ENCODE measurements at places on chromosomes 2 and 18. TPM values are rescaled to one million over a fixed set of nuclear protein-coding genes. Genes with fewer than 3 reads are reported as not detected.
A peak's percentile ranks its signal among the peaks of the same experiment; 100 is the strongest.

GRCh38 chr2:25232248-25232825 is 64.0 kb upstream of the POMC start:
- ATAC-seq: no peak

DNA sequence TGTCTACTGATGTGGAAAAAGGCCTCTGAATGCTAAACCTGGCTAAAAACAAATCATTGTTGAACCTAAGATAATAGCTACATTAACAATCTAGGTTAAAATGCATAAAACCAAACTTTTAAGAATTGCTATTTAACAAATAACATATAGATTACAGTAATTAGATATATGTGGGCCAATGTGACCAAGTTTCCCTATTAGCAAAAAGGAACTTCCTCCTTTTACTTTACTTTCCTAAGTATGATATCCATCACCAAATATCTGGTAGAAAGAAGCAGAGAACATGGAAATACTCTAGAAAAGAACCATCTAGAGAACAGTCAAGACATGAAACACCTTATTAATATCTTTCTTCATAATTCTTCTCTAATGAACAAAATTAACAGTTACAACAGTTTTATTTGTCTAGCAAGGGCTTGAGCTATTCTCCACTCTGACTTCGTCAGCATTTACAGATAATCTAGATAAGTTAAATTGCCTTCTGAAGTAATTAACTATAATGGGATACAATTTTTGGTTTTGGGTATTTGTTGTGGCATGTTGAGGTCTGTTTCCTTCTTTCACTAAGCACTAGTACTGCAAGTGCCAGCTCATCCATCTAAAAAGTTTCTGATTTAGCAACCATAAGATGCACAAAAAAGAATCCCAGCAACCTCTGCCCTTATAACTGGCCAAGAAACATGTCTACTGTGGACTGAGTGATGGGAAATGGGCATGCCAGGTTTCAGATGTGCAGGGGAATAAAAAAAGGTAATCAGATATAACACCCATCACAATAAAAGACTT is 53.3 kb downstream of the MEMO1 start:
- no peak for ATAC-seq

DNA sequence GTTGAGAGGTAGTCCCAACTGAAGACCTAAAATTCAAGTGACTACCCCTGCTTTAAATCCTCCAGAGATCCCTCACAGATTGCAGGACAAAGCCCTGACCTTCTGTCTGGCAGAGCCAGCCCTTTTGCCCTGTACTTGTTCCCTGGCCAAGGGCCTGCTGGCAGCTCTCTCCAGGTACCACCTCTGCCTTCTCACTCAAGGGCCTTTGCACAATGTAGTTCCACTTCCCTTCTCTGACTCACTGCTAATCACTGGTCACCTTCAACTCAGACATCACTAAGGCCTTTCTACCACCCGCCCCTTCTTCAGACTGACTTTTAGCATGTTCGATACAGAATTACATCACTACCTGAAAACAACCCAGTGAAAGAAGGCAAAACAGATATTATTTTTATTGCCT is 411.0 kb downstream of the TMEM182 start:
- ATAC-seq: no peak

- ATAC-seq: no peak
Observed at GRCh38 chr18:8254654-8255053, 354.6 kb upstream of the RAB12 start.

DNA sequence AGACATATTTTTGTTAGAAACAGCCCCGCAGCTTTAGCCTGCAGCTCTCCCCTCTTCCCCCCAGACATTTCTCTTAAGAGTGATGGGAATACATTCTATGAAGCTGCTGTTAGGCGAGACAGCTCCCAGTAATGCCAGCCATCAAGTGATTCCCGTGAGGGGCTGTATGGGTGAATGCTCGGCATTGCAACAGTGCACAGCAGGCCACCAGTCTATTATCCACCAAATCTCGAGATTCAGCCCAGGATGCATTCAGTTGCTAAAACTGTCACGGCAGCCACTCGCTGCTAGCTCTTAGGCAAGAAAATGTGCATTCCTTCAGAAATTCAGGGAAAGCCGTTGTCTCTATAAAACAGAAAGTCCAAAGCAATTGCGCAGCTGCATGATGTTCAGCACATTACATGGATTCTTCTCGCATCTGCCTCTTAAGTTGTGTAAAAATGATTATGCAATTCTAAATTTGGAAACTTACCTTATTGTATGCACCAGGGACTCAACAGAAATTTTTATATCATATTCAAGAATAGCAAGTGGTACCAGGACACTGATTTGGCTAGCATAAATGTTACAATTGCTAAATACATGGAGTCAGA is 211.3 kb upstream of the ARL4C start:
- ATAC-seq: no peak

DNA sequence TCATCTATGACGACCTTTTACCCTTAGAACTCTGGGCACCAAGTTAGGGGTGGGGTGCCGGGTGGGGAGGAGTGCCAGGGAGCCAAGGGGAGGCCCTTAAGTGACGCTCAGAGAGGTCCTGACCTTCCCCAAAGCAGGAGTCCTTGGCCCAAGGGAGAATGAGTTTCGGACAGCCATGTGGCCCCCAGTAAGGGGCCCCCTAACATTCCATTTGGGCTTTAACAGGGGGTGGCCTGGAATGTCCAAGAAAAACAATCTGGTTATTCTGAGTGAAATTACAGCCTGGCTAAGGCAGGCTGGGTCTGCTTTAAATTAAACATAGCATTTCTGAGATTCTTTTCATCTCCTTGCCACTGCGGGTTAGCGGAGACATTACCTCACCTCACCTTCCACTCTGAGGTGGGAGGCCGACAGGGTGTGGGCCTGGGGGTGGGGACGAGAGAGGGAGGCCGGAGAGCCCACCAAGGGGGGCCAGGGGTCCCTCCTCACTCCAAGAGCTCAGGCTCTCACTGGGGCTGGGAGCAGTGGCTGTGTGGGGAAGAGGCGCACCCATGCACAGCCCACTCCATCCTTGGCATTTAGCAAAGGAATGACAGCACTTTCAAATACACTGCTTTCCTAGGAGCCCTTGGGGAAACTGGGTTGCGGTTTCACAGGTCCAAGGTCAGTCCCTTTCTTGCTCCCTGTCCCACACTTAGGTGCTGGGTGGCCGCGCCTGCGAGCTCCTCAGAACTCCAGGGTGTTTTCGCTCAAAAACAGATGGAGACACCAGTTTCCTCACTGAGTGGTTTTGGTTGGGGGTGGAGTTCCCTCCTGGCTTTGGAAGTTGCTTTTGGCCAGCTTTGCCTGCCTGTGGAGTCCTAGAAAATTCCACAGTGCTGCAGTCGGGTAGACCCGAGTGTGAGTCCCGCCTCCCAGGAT is 107.4 kb downstream of the POLR1A start:
- ATAC-seq: no peak

DNA sequence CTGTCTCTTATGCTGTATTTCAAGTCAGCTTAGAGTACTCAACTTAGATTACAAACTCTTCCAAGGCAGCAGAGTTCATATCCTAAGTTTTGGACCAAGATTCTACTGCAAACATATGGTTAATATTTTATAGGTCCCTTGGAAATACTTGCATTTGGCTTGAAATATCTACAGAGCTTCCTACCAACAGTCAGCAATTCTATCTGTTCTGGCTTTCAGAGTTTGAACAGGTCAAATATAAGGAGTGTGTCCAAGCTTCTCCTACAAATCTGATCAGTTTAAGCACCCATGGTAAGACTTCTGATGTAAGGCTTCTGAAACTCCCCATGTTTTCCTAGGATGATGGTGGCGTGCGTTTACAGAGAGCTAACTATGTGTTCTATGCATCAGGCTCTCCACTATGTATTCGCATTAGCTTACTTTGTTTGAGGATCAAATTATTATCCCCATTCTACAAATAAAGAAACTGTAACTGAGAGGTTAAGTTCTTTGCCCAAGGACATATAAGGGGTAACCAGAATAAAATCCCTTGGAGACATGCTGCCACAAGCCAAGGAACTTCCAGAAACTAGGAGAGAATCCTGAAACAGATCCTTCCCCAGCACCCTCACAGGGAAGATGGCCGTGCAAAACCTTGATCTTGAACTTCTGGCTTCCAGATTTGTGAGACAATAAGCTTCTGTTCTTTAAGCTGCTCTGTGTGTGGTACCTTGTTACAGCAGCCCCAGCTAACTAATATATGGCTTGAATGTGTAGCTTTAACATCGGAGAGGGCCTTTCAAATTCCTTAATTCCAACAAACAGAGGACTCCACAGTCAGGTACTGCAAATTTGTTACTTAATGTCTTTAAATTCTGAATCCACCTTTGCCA is 55.1 kb downstream of the ATP8B1 start:
- no peak for ATAC-seq

- ATAC-seq: peak; percentile 75
Observed at GRCh38 chr2:46561731-46562450, 82.5 kb downstream of the TMEM247 start.

GRCh38 chr18:78878335-78878734 is 101.3 kb upstream of the SALL3 start:
- ATAC-seq: no peak

GRCh38 chr2:177810906-177811305 is 261.7 kb downstream of the PDE11A start:
- ATAC-seq: no peak

DNA sequence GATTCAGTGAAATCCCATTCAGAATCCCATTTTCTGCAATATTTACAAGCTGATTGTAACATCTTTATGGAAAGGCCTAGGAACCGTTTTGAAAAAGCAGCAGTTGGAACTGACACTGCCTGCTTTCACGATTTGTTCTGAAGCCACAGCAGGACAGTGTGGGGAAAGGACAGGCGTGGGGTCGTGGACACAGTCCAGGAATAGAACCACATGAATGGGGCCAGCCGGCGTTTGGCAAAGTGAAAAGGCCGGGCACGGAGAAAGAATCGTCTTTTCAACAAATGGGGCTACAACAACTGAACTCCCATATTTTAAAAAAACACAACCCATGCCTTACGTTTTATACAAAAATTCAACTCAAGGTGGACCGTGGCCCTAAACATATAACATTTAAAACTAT is 69.8 kb downstream of the SLC66A2 start:
- no peak for ATAC-seq

DNA sequence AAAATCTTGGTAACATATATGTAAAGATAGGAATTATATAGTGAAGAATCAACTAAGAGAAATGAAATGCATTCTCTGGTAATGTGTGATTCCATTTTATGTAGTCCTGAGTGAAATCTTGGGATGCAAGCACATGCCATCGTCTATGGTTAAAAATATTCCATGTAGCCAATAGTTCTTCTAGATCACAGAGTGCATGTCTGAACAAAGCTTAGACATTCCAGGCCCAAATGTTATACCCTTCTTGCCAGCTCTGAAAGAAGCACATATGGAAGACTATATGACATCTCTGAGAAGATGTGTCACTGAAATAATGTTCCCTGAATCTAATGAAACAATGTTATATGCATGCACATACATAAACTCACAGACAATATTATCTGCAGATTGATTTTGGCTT is 92.3 kb upstream of the TFPI start:
- ATAC-seq: no peak

DNA sequence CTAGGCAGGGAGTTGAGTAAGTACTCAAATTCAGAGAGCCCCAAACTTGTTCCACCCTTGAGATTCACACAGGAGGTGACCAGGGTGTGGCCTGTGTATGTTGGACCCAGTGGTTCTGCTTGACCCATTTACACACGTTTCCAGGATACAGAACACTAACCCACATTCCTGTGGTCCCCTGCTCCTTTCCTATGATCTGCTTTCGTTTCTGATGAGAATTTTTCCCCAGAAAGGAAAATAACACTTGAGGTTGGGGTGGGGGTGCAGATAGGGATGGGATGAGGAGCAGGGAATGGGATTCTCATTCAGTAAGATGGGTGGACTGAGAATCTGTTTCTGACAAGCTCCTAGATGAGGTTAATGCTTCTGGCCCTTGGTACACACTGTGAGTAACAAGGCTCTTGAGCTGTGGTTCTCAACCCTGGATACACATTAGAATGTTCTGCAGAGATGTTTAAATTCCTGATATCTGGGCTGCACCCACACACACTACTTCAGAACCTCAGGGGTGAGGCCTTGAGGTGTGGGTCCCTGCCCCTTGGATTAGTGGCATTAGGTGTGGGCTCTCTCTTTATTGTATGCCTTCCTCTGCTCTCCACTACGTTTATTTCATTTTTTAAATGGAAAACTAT is 58.4 kb downstream of the TPGS2 start:
- no peak for ATAC-seq

DNA sequence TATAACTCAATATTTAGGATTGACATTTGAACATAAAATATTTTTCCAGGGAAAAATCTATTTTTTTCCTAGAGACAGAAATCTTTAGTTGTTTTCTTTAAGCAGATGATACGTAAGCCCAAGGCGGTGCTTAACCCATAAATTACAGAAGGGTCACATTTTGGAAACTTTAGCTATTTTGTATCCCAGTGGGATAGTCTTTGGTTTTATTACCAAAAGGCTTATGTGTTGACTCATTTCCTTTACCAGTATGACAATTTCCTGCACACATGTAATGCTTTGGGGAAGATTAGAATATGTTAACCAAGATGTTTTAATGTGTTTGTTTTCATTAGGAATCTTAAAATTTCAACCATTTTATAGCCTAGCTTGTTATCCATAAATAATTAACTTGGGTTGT is 24.8 kb downstream of the DYNC1I2 start:
- ATAC-seq: no peak

- peak; percentile 36 for ATAC-seq
Observed at GRCh38 chr2:113136828-113137775, 9.7 kb downstream of the IL1RN start.

DNA sequence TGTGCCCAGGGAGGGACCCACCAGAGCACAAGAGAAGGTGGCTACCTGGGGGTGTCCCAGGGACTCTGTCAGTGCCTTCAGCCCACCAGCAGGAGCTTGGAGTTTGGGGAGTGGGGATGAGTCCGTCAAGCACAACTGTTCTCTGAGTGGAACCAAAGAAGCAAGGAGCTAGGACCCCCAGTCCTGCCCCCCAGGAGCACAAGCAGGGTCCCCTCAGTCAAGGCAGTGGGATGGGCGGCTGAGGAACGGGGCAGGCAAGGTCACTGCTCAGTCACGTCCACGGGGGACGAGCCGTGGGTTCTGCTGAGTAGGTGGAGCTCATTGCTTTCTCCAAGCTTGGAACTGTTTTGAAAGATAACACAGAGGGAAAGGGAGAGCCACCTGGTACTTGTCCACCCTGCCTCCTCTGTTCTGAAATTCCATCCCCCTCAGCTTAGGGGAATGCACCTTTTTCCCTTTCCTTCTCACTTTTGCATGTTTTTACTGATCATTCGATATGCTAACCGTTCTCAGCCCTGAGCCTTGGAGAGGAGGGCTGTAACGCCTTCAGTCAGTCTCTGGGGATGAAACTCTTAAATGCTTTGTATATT is 14.0 kb downstream of the ITM2C start:
- ATAC-seq: no peak

ZC3H8 gene
- total RNA-seq: 17.9 TPM

PDE1A gene
- total RNA-seq: 23.5 TPM

LINC00305 gene
- total RNA-seq: not detected

RETREG2 gene
- 48.0 TPM for total RNA-seq

SLC16A14 gene
- total RNA-seq: 29.4 TPM

OTOS gene
- total RNA-seq: not detected

CLEC4F gene
- total RNA-seq: 1.1 TPM

ANO7 gene
- total RNA-seq: 0.54 TPM
